Activated T-helper 2 cell treated with anti-CD3 and anti-CD28 coated beads, Interferon-gamma antibody, Interleukin-2, Interleukin-4, amounts not matched to agents 10 μg/mL and 5 μg/mL and 100 μg/mL, durations not matched to agents 14 hours and 24 hours and 36 hours (primary cell): ENCODE measurements at places on chromosomes 6 and 20. TPM values are rescaled to one million over a fixed set of nuclear protein-coding genes. Genes with fewer than 3 reads are reported as not detected.
A peak's percentile ranks its signal among the peaks of the same experiment; 100 is the strongest.

The RSPO3 gene
- total RNA-seq: not detected in 2 replicates

The EPPIN gene
- total RNA-seq: not detected in 2 replicates

The RGL2 gene
- total RNA-seq: 31.5 and 32.9 TPM in 2 replicates

The TSHZ2 gene
- total RNA-seq: 19.8 and 23.0 TPM in 2 replicates

The KCNG1 gene
- total RNA-seq: 2.2 and 2.3 TPM in 2 replicates

The SOX4 gene
- total RNA-seq: 20.3 and 20.8 TPM in 2 replicates

The BNIP5 gene
- not detected in 2 replicates for total RNA-seq

DNA sequence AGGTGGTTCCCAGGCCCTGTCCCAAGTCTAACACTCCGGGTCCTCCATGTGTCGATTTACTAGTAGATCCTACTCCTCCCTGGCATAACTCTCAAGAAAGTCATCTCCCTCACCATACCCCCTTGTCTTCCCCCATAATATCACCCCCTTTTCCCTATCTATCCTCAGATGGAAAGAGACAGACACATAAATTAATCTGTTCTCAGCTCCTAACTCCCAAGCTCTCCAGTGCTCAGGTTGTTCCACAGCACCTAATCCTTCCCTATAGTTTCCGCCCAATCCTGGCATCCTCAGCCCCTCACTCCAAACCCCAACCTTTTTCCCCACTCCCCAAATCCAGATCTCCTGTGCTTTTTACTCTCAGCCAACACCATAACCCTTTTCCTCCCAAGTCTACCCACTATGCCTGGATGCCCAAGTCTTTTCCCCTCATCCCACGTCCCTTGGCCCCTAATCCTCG, 808 bp downstream of the ILRUN start:
- peaks cover 34% of the 10 kb centered on the region for H3K4me1 ChIP-seq
- H3K27me3 ChIP-seq: no peaks in the 10 kb centered on the region
- peak overlapping the region; percentile 92 for H3K4me3 ChIP-seq
- peaks cover 23% of the 10 kb centered on the region for H3K36me3 ChIP-seq
- H3K27ac ChIP-seq: peak overlapping the region; percentile 73

- no peak overlapping the region for H3K27ac ChIP-seq
- H3K27me3 ChIP-seq: peaks cover 9% of the 10 kb centered on the region
- H3K36me3 ChIP-seq: no peaks in the 10 kb centered on the region
- H3K4me1 ChIP-seq: peaks cover 8% of the 10 kb centered on the region
- no peak for DNase-seq
Observed at GRCh38 chr6:170082531-170083187, 208.2 kb downstream of the DLL1 start.

GRCh38 chr6:146965110-146965689, 239.0 kb upstream of the STXBP5 start:
- no peak overlapping the region for H3K4me3 ChIP-seq
- H3K27ac ChIP-seq: no peak overlapping the region
- no peaks in the 10 kb centered on the region for H3K27me3 ChIP-seq
- H3K4me1 ChIP-seq: no peaks in the 10 kb centered on the region

DNA sequence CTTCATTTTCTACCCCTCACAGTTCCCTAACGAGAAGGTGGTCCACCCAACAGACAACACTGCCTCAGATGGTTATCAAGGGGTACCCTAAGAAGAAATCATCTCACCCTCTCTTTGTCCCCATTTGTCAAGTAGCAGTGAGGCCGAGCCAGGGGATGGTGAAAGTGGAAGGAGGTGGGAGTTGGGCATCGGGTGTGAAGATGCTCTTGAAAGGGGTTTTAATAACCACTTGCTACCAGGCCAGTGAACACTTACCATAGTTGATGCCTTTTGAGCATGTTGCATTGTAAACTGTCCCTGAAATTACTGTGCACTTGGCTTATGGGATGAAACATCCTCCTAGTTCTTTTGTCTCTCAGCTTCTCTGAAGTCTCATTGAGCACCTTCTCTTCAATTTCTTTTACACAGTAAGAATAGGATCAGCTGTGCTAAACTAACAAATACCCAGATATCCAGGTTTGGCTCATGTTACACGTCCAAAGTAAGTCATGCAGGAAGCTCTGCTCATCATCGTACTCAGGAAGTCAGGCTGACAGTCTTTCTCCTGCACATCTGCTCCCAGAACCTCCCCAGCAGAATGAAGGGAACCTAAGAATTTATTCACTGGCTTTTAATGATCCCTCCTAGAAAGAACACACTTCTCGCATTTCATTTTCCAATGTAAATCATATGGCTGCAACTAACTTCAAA, 13.3 kb downstream of the HLA-DPB1 start:
- no peaks in the 10 kb centered on the region for H3K36me3 ChIP-seq
- no peak overlapping the region for H3K27ac ChIP-seq
- H3K4me3 ChIP-seq: no peak overlapping the region
- DNase-seq: no peak

- peaks cover 5% of the 10 kb centered on the region for H3K4me1 ChIP-seq
- H3K27ac ChIP-seq: no peak overlapping the region
- peak; percentile 23 for DNase-seq
- H3K36me3 ChIP-seq: no peaks in the 10 kb centered on the region
- H3K4me3 ChIP-seq: no peak overlapping the region
Observed at GRCh38 chr20:21615617-21616080, 89.8 kb upstream of the PAX1 start.

DNA sequence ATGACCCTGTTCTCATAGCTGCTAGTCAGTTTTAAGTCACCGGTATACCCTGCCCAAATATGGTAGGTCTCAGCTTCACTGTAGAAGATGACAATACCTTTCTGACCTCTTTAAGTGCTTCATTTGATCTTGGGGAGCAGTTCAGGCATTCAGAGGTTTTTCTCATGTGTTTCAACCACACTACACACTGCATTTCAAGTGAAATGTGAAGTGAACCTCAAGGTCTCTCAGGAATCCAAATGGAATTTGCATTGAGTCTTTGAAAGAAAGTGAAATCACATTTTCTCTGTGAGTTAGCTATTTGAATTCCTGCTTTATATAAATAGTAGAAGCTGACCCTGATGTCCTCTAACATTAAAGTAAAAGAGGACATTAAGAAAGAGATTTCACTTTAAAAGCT, 461.6 kb downstream of the ADGRB3 start:
- no peaks in the 10 kb centered on the region for H3K36me3 ChIP-seq
- no peaks in the 10 kb centered on the region for H3K4me1 ChIP-seq
- no peaks in the 10 kb centered on the region for H3K27me3 ChIP-seq
- no peak overlapping the region for H3K27ac ChIP-seq
- no peak overlapping the region for H3K4me3 ChIP-seq

- H3K27me3 ChIP-seq: no peaks in the 10 kb centered on the region
- no peak overlapping the region for H3K4me3 ChIP-seq
- H3K36me3 ChIP-seq: no peaks in the 10 kb centered on the region
- no peaks in the 10 kb centered on the region for H3K4me1 ChIP-seq
Observed at GRCh38 chr20:14478126-14478525, 140.7 kb upstream of the FLRT3 start.

- no peaks in the 10 kb centered on the region for H3K36me3 ChIP-seq
- H3K27ac ChIP-seq: no peak overlapping the region
- peaks cover 4% of the 10 kb centered on the region for H3K27me3 ChIP-seq
- H3K4me3 ChIP-seq: no peak overlapping the region
- DNase-seq: no peak
Observed at GRCh38 chr20:11686820-11687543, 230.7 kb upstream of the BTBD3 start.

- peaks cover 1% of the 10 kb centered on the region for H3K4me1 ChIP-seq
- no peak for DNase-seq
- H3K27me3 ChIP-seq: no peaks in the 10 kb centered on the region
- H3K36me3 ChIP-seq: peaks cover 29% of the 10 kb centered on the region
- no peak overlapping the region for H3K4me3 ChIP-seq
Observed at GRCh38 chr20:62192635-62193034, 9.8 kb downstream of the MTG2 start.

DNA sequence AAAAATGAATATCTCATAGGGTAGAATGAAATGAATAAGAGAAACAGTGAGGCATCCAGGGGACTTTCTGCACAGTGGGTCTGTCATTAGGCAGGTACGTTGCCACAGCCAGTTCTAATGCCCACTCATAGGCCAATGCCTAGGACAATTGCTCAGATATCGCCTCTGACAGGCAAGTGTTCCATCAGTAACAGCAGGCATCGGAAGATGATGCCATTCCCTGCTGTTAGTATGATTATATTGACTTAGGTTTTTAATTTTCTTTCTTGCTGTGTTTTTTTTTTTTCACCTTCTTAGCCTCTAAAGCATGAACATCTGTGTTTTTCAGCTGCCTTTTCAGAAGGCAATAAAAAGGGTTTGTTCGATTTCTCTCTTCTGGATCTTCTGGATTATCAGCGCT, 90.7 kb downstream of the PRL start:
- H3K4me3 ChIP-seq: no peak overlapping the region
- no peak overlapping the region for H3K27ac ChIP-seq
- H3K4me1 ChIP-seq: no peaks in the 10 kb centered on the region
- no peak for DNase-seq

DNA sequence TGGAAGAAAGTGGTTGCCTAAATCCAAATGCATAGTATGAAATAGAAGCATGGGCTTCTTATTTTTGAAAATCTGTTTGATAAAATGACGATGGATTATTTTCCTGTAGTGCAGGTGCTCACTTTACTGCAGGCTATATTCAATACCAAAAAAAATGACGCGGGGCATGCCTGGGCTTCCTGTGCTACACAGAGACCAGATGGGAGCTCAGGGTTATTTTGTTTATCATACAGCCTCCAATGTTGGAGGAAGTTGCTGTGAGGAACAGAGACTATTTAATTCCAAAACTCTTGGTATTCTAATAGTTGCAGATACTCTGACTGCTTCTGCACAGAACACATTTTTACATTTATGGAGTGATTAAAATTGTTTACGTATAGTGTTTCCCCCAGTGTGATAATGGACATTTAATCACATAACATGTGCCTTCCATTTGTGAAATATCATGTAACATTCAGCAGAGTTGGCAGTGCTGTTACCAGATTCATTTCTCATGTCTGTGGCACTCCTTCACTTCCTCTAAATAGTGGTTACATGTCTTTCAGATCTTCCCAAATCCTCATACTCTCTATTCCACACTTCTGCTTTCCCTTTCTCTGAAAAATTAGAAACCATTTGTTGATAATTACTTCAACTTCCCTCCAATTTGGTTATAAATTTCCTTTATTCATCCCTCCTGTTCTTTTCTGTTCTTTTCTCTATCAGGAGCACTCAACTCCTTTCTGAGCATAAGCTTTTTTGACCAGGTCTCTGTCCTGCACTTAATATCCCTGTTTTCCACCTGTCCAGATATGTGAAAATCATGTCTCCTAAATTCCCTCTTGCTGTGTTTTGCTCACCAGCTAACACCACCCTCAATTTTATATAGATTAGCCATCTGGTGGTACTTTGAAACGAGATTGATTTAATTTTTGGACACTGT, 121.6 kb downstream of the ADGRB3 start:
- no peak overlapping the region for H3K27ac ChIP-seq
- H3K36me3 ChIP-seq: no peaks in the 10 kb centered on the region
- H3K4me1 ChIP-seq: no peaks in the 10 kb centered on the region
- DNase-seq: no peak

DNA sequence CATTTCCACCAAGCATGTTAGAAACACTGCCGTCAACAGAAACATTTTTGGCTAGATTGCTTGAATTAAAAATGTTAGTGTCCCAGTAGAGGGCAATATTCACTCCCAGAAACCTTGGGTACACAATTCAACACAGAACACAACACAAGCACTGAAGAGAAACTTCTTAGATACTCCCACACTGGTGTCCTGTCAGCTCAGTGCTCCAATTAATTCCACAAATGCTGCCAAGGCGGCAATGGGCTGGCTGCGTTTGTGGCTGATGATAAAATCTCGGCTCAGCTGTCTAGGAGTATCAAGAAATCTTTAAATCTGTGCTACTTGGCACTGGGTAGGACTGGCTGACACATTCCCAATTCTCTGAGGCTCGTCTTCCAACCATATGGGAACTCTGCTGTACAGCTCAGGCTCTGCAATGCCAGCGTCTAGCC, 39.3 kb downstream of the BEND3 start:
- peaks cover 25% of the 10 kb centered on the region for H3K4me1 ChIP-seq
- no peak for DNase-seq
- no peaks in the 10 kb centered on the region for H3K27me3 ChIP-seq
- H3K4me3 ChIP-seq: no peak overlapping the region
- H3K27ac ChIP-seq: no peak overlapping the region
- peaks cover 8% of the 10 kb centered on the region for H3K36me3 ChIP-seq

GRCh38 chr6:72579865-72580264, 42.0 kb upstream of the KCNQ5 start:
- no peak overlapping the region for H3K27ac ChIP-seq
- H3K27me3 ChIP-seq: peaks cover 5% of the 10 kb centered on the region

GRCh38 chr6:162219266-162219665, 508.3 kb downstream of the PRKN start:
- no peak for DNase-seq
- H3K36me3 ChIP-seq: no peaks in the 10 kb centered on the region
- H3K4me1 ChIP-seq: no peaks in the 10 kb centered on the region
- no peak overlapping the region for H3K27ac ChIP-seq
- no peaks in the 10 kb centered on the region for H3K27me3 ChIP-seq

DNA sequence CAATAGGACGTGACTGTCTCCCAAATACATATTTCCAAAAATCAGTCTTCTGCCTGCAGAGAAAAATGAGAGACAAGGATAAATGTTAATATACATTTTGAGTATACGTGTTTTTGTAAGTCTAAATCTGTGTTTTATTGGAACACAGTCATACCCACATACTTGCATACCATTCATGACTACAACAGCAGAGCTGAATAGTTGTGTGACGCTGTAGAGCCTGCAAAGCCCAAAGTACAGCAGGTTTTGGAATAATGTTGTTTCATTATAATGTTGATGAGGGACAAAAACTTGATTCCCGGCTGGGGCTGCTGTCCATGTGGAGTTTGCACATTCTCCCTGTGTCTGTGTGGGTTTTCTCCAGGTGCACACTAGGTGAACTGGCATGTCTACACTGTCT, 23.8 kb upstream of the FBXO9 start:
- no peak for DNase-seq
- H3K36me3 ChIP-seq: peaks cover 40% of the 10 kb centered on the region
- H3K27ac ChIP-seq: no peak overlapping the region
- H3K4me1 ChIP-seq: peaks cover 2% of the 10 kb centered on the region
- no peaks in the 10 kb centered on the region for H3K27me3 ChIP-seq
- no peak overlapping the region for H3K4me3 ChIP-seq

DNA sequence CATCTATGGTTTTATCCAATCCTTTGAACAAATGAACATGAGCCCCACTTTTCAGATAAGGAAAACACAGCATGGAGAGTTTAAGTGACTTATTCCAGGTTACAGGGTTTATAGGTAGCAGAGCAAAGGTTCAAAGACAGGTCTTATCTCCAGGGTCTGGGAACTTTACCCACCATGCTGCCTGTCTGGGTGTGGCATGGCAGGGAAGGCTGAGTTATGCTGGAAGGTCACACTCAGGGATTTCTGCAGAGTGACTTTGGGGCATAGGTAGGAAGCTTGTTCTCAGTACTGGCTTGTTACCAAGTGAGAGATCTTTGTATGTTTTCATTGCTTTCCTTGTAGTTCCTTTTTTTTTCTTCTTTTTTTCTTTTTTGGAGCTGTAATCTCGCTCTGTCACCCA, 1.8 kb downstream of the ZNF831 start:
- H3K4me1 ChIP-seq: peaks cover 77% of the 10 kb centered on the region
- peak overlapping the region; percentile 79 for H3K4me3 ChIP-seq
- H3K27me3 ChIP-seq: no peaks in the 10 kb centered on the region
- no peak for DNase-seq
- peaks cover 17% of the 10 kb centered on the region for H3K36me3 ChIP-seq

- H3K36me3 ChIP-seq: no peaks in the 10 kb centered on the region
- no peak for DNase-seq
- H3K4me1 ChIP-seq: no peaks in the 10 kb centered on the region
- no peaks in the 10 kb centered on the region for H3K27me3 ChIP-seq
- no peak overlapping the region for H3K27ac ChIP-seq
Observed at GRCh38 chr20:16311756-16312155, 261.5 kb downstream of the KIF16B start.
